ENCODE measurements at places on chromosomes 6 and 20.

DNA sequence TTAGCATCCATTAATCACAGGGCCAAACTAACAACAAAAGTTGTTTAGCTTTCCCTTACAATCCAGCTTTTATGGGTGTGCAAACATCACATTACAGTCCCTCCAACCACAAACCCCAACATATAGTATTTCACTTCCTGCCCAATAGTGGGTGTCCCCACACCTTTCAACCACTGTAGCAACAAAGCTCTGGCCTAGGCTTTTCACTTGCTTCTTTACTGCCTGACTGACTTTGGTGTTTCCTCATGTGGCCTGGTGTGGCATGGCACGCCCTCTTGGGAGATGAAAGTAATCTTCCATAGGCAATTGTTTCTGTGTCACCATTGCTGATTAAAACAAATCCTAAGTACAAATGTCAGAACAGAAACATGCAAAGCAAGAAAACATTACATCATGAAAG, 46.3 kb downstream of the MCM8 start:
- DNase-seq, result no peak

- DNase-seq, result no peak
Measured at GRCh38 chr6:2626401-2626800, 124.3 kb downstream of the MYLK4 start.

GRCh38 chr6:36504982-36505381, 42.3 kb downstream of the STK38 start:
- DNase-seq, result no peak

- DNase-seq, result no peak
Measured at GRCh38 chr6:28824793-28825731, 98.7 kb downstream of the TRIM27 start.

- DNase-seq, result no peak
Measured at GRCh38 chr20:50323209-50323608, 132.6 kb downstream of the CEBPB start.
